ENCODE measurements at places on chromosomes 3 and 15.

- DNase-seq, result no peak
Observed at GRCh38 chr3:129708328-129708861, 101.9 kb upstream of the PLXND1 start.

GRCh38 chr3:11389386-11390268 is 117.4 kb downstream of the ATG7 start:
- no peak for DNase-seq

DNA sequence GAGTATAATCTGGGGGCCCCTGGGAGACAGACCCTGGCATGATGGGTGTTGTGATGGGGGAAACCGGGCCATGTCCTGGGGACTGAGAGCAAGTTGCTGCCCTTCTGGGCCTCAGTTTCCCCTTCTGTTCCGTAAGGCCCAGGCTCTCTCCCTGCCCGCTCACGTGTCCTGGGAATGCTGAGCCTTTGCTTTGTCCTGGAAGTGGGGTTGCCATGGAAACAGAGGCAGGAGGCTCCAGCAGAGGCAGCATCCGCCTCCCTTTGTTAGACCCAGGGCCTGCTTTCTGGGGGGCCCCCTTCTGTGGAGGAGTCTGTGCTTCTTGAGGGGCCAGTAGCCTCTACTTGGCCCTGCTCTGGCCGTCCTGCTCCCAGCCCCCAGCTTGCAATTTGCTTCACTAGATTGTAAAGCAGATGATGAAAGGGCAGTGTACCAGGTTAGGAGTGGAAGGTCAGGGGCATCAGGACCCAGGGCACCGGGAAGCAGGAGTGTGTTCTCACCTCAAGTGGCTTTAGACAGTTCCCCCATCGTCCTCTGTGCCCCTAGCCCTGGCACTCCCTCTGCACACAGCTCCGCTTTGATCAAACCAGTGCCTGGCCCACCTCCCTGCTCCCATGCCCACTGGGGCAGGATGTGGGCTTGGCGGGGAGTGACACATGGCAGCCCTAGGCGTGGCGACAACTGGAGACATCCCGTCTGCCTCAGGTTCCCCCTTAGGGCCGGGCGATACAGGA is 105.6 kb downstream of the FBLN2 start:
- peak; percentile 57 for DNase-seq

GRCh38 chr3:102053375-102053989 is 204.2 kb downstream of the NFKBIZ start:
- DNase-seq, result no peak

GRCh38 chr3:151226088-151226563 is 23.1 kb upstream of the GPR171 start:
- no peak for DNase-seq

DNA sequence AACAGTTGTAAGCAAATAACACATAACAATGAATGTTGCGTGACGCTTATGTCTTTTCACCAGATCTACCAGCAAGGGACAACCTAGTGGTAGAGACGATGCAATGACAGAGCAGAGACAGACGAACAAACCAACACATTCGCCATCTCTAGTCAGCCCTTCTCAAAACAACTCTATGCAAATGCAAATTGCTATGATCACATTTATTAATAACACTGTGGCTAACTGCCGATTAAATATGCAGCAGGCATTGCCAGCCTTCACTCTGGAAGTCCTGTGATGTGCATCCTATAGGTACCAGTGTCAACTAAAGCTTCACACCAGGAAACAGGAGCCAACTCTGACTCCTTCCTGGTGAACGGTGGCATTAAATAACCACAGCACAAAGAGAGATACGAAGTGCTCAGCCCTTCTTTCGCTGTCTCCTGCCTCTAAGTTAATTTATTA is 94.2 kb downstream of the FOXP1 start:
- DNase-seq, result no peak

GRCh38 chr3:21830541-21830940 is 79.5 kb upstream of the ZNF385D start:
- DNase-seq, result no peak

DNA sequence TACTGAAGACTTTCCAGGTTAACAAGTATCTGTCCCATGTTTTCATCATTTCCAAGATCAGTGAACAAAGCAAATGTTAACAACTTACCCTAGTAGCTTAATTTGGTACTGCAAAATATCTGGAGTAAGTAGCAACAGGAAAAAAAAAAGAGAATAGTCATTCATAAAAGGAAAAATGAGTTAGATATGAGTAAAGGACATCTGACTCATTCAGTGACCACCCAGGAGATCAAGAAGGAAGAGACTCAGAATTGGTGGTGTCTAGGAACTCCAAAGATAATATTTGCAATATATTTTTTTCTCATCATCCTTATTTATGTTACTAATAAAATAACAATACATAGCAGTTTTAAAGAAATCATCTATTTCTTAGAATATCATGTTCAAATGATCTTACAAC is 253.8 kb upstream of the COL8A1 start:
- no peak for DNase-seq

- no peak for DNase-seq
Observed at GRCh38 chr15:45648521-45649200, 13.8 kb downstream of the SQOR start.

GRCh38 chr3:178680489-178680888 is 144.3 kb downstream of the KCNMB2 start:
- DNase-seq, result no peak

- no peak for DNase-seq
Observed at GRCh38 chr3:2311022-2311421, 212.4 kb downstream of the CNTN4 start.

GRCh38 chr3:191260431-191261303 is 61.6 kb downstream of the OSTN start:
- DNase-seq, result no peak
